ENCODE measurements at places on chromosomes 4 and X. TPM values are rescaled to one million over a fixed set of nuclear protein-coding genes. Genes with fewer than 3 reads are reported as not detected.

The MSANTD1 gene
- total RNA-seq = 0.32 TPM

The OTC gene
- total RNA-seq = not detected

The ARMCX4 gene
- 0.10 TPM for total RNA-seq

The ADH1A gene
- not detected for total RNA-seq

The GC gene
- total RNA-seq = not detected

The EBP gene
- 39.8 TPM for total RNA-seq

The EGF gene
- 15.6 TPM for total RNA-seq

The ZFP92 gene
- total RNA-seq = 0.67 TPM

The GPC3 gene
- total RNA-seq = not detected

The SATL1 gene
- total RNA-seq = 0.17 TPM

The MAP7D2 gene
- total RNA-seq = 0.23 TPM

The HMGN5 gene
- total RNA-seq = 5.1 TPM

The C4orf54 gene
- 0.06 TPM for total RNA-seq

The GPR50 gene
- not detected for total RNA-seq

The PDCL2 gene
- total RNA-seq = not detected
